ENCODE measurements at places on chromosomes 16 and 17.

DNA sequence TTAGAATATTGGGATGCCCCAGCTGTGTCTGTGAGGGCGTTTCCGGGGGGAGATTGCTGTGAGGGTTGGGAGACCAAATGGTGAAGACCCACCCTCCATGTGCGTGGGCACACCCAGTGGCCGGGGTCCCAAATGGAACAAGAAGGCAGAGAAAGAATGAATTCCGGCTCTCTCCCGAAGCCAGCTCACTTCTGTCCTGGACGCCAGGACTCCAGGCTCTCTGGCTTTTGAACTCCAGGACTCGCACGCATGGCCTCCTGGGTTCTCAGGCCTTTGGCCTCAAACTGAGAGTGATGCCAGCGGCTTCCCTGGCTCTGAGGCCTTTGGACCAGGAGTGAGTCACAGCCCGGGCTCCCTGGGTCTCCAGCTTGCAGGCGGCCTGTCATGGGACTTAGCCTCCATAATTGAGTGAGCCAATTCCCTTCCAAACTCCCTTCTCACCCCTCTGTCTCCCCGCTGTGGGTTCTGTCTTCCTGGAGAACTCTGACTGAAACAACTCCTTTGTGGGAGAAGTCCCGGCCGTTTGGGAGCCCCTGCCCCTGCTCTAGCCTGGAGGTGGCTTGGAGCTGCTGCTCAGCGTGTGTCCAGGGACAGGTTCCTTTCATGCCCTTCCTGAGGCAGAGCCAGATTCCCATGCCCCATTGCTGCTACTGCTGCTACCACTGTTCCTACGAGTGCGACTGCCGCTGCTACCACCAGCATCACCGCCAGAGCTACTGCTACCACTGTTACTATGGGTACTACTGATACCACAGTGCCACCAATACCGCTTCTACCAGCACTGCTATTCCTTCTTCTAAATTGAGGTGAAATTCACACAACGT, 49.8 kb upstream of the CBX4 start:
- no peak for DNase-seq

DNA sequence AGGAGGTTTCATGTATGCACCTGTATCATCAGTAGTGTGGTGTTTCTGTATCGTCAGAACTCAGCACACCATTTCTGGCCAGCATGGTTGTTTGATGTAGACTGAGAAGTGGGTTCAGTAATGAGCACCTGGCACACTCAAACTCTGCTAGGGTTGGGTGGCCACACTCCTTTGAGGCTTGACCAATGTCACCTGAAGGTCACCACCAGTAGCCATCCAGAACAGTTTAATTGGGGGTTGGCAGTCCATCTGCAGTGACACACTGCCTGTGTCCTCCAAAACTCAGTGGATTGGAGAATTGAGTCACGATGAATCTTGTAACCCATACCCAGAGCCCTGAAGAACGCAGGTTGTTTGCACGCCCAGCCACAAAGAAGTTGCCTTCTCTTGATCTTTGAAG, 86.8 kb upstream of the HSBP1 start:
- no peak for DNase-seq

DNA sequence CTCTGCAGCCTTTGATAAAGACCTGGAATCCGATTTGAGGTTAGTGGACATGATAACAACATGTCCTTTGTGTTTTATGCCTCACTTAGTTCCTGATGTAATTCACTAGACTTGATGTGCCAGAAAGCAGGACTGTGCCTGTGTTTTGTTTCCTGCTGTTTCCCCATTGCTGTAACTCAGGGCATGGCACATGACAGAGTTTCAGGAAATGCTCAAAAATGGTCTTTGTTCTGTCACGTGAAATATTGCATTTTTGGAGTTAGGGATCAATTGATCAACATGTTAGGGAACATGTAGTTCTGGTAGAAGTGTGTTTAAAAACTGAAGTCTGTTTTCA, 32.8 kb downstream of the DHX38 start:
- no peak for DNase-seq

GRCh38 chr17:43628089-43628650, 33.6 kb downstream of the MEOX1 start:
- no peak for DNase-seq

- no peak for DNase-seq
Observed at GRCh38 chr16:51553910-51554309, 402.8 kb upstream of the SALL1 start.

DNA sequence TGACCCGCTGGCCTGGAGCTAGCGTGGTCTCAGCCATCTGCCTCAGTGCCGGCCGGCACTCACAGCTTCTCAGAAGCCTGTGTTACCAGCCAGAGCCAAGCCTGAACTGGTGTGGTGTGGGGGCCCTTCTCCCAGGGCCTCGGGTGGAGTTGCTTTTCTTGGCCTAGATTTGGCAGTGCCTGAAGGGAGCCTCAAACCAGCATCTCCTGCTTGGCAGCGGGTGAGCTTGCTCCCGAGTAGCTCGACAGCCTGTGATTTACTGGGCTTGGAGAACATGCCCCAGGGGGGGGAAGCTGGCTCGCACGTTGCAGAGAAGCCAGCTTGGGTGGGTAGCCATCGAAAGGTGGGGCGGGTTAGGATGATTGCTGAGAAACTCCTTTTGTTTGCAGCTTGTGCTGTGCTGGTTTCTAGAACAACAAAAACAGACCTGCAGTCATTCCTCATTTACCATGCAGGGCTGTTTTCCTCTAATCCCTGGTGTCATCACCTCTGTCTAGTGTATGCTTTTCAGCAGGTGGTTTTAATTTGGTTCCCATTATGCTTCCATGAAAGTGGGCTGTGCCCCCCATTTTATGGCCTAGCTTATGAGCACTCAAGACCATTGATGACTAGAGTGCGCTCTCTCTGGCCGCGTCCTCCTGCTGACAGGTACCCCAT, 42.2 kb downstream of the TBCD start:
- no peak for DNase-seq

- DNase-seq, result no peak
Observed at GRCh38 chr16:20675488-20676267, 21.8 kb downstream of the ACSM1 start.

- DNase-seq, result no peak
Observed at GRCh38 chr17:44967907-44968224, 237 bp downstream of the C1QL1 start.

DNA sequence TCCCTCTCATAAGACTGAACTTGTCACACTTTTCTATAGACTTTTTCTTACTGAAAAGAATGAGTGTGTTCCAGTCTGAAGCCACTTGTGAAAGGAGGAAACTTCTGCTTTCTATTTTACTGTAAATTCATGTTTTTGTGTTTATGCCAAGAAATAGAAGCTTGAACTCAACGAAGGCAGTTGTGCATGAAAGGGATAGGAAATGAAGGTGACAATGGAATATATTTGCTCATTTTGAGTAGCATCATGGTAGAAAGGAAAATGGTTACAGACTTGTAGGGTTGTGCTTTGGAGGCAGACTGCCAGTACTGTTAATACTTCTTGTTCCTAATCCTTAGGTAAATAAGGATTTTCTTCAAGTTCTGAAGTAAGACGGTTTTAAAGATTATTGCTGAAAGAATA, 8.1 kb downstream of the CLTC start:
- DNase-seq, result no peak

DNA sequence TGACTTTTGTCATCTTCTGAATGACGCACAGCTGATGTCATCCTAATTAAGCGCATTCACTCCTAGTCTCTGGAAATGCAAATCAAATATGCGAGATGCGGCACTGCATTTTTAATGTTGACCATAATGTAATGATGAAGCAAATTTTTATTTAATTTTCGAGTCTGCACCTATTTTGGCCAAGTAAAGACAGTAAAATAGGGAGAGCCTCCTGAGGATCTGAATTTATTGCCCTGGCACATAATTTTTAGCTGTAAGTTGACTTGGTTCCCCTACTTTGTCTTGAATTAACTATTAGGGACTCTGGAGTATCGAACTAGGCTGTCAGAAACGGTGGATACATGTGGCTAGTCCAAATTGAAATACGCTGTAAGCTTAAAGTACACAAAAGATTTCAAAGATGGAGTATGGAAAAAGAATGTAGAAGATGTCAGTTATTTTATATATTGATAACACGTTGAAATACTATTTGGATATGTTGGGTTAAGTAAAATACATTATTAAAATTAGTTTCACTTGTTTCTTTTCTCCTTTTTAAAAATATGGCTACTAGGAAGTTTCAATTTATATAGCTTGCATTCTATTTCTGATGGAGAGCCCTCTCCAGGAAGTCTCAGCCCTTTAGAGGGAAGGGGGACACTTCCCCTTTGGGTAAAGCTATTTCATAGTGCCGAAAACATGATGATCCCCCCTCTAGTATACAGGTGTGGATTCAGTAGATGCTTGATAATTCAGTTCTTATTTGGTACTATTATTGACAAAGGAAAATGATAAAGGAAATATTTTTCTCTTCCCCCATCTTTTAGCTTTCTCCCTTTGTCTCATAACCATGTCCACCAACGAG, 991 bp downstream of the KPNA2 start:
- DNase-seq, result no peak

GRCh38 chr17:49565948-49566491, 9.7 kb upstream of the NXPH3 start:
- DNase-seq, result no peak
